Effector memory CD4-positive, alpha-beta T cell (primary cell): ENCODE measurements at places on chromosomes 1 and 21.

DNA sequence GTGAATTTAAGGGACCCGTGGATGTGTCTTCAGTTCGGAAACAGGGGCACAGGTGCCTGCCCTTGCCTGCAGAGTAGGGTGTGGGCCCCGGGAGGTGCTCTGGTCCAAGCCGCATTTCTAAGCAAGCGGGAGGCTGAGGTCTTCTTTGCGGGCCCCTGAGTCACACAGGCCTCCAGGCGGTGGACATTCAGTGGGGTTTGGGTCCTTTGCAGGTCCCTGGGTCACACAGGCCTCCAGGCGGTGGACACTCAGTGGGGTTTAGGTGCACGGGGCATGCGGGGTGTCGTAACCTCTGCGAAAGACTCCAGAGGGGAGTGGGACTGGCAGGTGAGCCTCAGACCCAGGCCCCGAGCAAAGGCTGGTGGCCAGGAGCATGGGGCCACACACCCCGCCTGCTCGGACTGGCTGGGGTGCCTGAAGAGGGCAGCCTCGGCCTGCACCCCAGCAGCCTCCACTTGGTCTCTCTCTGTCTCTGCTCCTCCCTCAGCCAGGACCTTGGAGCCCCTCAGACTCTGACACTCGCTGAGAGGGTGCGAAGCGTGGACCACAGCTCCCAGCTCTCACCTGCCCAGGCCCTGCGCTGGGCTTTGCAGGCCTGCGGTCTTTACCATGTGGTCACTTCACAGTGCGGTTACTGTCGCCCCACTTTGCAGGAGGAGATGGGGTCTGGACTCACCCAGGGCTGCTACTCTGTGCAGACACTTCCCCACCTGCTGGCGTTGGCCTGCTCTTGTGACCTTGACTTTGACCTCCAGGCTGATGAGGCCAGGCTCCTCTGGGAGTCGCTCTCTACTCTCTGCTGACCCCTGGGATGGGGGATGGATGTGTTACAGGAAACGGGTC, 6.0 kb upstream of the AGPAT3 start:
- no peak overlapping the region for H3K27ac ChIP-seq
- peaks cover 4% of the 10 kb centered on the region for H3K4me1 ChIP-seq
- no peaks in the 10 kb centered on the region for H3K27me3 ChIP-seq
- no peaks in the 10 kb centered on the region for H3K36me3 ChIP-seq
- H3K4me3 ChIP-seq, result no peak overlapping the region

GRCh38 chr21:39688010-39688409, 57.0 kb upstream of the IGSF5 start:
- H3K36me3 ChIP-seq, result no peaks in the 10 kb centered on the region
- no peaks in the 10 kb centered on the region for H3K27me3 ChIP-seq
- H3K4me1 ChIP-seq, result no peaks in the 10 kb centered on the region

GRCh38 chr1:205091043-205091740, 6.9 kb upstream of the TMEM81 start:
- no peaks in the 10 kb centered on the region for H3K27me3 ChIP-seq
- no peak for DNase-seq
- H3K36me3 ChIP-seq, result peaks cover 65% of the 10 kb centered on the region

GRCh38 chr1:13595411-13595810, 11.8 kb downstream of the PDPN start:
- no peak overlapping the region for H3K4me3 ChIP-seq
- no peaks in the 10 kb centered on the region for H3K4me1 ChIP-seq
- no peaks in the 10 kb centered on the region for H3K27me3 ChIP-seq
- no peak for DNase-seq
- no peak overlapping the region for H3K27ac ChIP-seq
- no peaks in the 10 kb centered on the region for H3K36me3 ChIP-seq

- no peaks in the 10 kb centered on the region for H3K36me3 ChIP-seq
- H3K27ac ChIP-seq, result no peak overlapping the region
- no peak overlapping the region for H3K4me3 ChIP-seq
- no peaks in the 10 kb centered on the region for H3K27me3 ChIP-seq
- no peaks in the 10 kb centered on the region for H3K4me1 ChIP-seq
Observed at GRCh38 chr1:29845910-29846309, 609.6 kb downstream of the PTPRU start.

DNA sequence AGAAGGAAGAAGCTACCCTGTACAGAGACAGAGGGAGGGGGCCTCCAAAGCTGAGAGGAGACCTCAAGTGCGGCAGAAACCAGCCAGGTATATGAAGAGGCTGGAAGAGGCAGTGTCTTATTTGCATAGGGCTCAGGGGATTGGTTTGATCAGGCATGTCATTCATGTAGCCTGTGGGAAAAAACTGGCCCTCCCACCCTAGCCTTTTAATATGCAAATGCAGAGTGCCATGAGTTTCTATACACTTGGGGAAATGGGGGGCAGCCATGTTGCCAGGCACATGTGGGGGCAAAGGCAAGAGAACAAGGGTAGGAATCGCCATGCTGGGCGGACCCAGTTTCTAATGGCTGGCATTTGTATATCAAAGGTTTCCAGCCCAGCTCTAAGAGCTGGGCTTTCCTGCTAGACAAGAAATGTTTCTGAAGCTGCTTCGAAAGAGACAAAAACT, 172.7 kb downstream of the RASAL2 start:
- no peaks in the 10 kb centered on the region for H3K4me1 ChIP-seq
- DNase-seq, result no peak
- no peak overlapping the region for H3K27ac ChIP-seq
- H3K27me3 ChIP-seq, result no peaks in the 10 kb centered on the region
- H3K4me3 ChIP-seq, result no peak overlapping the region

DNA sequence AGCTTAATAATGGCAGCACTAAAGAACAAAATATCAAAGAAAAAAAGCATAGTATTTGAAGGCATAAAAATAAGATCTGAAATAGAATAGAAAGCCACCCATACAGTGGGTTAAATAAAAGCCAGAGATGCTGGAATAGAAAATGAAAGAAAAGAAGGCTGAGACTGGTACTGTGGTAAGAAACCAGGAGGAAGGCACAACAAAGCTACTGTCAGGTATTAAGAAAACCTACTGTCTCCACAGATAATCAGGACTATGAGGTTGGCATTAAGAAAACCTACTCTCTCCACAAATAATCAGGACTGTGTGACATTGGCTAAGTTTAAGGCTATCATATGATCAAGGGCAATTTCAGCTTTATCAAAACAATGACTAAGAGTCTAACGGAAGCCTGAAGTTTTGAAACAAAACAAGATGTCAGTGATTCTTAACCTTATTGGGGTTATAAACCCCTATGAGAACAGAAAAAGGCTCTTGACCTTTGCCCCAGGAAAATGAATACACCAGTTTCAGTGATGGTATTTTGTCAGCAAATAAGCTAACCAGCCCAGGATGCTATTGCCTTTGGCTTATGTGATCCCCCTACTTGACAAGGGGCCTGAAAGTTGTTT, 24.4 kb downstream of the MCOLN2 start:
- no peaks in the 10 kb centered on the region for H3K4me1 ChIP-seq
- no peak overlapping the region for H3K4me3 ChIP-seq
- DNase-seq, result no peak
- H3K27me3 ChIP-seq, result no peaks in the 10 kb centered on the region

- no peak for DNase-seq
- no peaks in the 10 kb centered on the region for H3K27me3 ChIP-seq
- H3K27ac ChIP-seq, result no peak overlapping the region
- H3K36me3 ChIP-seq, result no peaks in the 10 kb centered on the region
- H3K4me1 ChIP-seq, result no peaks in the 10 kb centered on the region
- H3K4me3 ChIP-seq, result no peak overlapping the region
Observed at GRCh38 chr21:44980562-44981489, 41.0 kb downstream of the SLX9 start.

DNA sequence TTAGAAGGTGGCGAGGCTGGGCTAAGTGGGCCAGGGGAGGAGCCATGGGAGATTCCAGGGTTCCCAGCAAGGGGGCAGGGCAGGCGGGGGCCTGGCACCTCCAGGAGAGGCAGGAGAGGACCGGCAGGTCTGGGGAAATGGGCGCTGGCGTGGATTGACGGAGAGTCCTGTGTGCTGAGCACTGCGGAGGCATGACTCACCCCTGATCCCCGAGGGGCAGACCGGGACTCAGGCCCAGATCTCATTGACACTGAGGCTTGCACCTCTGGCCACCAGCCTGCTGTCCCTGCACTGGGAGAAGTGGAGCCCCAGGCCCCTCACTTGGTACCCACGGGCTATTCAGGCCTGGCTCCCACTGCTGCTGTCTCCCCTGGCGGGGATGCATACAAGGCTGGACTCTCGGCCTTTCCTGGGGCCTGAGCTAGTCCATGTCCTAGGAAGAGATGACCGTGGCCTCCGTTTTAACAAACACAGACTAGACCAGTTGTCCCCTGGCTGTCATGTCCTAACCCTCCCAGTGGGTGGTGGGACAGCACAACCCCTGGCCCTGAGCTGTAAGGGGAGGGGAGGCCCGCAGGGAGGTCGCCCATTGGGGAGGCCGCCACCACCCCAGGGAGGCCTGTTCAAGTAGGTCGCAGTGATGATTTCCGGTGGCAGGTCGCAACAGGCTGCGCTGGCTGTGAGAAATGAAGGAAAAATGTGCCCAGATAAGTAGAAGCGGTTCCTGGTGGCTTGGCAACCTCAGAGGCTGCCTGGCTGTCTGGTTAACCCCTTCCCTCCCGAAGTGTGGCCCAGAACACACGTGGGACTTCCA, 39.7 kb downstream of the RIPK4 start:
- H3K4me1 ChIP-seq, result no peaks in the 10 kb centered on the region
- no peak for DNase-seq
- H3K4me3 ChIP-seq, result no peak overlapping the region
- H3K36me3 ChIP-seq, result no peaks in the 10 kb centered on the region

DNA sequence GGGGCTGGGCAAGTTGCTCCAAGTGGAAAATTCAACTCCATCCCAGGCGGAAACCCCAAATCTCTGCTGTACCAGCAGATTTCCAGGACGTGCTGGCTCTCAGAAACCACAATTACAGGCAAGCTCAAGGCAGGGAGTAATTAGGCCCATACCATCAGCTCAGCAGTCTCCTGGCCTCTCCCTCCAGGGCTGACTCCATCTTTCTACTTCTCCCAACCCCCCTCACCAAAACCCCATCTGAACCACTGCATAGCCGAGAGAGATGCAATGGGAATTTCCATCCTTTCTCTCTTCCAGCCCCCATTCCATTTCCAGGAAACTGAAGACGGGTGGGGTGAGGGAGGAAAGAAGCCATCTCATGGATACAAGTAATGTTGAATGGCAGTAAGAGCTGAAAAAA, 41.2 kb downstream of the ARHGEF11 start:
- H3K27ac ChIP-seq, result no peak overlapping the region
- no peak for DNase-seq
- no peaks in the 10 kb centered on the region for H3K4me1 ChIP-seq
- no peaks in the 10 kb centered on the region for H3K27me3 ChIP-seq

GRCh38 chr1:183003203-183003602, 20.0 kb upstream of the LAMC1 start:
- no peaks in the 10 kb centered on the region for H3K27me3 ChIP-seq
- no peak for DNase-seq
- H3K4me3 ChIP-seq, result no peak overlapping the region
- no peaks in the 10 kb centered on the region for H3K36me3 ChIP-seq
- H3K27ac ChIP-seq, result no peak overlapping the region

GRCh38 chr1:8189931-8190483, 127.9 kb upstream of the SLC45A1 start:
- DNase-seq, result no peak
- H3K36me3 ChIP-seq, result no peaks in the 10 kb centered on the region
- no peak overlapping the region for H3K27ac ChIP-seq
- no peak overlapping the region for H3K4me3 ChIP-seq
- H3K4me1 ChIP-seq, result no peaks in the 10 kb centered on the region

DNA sequence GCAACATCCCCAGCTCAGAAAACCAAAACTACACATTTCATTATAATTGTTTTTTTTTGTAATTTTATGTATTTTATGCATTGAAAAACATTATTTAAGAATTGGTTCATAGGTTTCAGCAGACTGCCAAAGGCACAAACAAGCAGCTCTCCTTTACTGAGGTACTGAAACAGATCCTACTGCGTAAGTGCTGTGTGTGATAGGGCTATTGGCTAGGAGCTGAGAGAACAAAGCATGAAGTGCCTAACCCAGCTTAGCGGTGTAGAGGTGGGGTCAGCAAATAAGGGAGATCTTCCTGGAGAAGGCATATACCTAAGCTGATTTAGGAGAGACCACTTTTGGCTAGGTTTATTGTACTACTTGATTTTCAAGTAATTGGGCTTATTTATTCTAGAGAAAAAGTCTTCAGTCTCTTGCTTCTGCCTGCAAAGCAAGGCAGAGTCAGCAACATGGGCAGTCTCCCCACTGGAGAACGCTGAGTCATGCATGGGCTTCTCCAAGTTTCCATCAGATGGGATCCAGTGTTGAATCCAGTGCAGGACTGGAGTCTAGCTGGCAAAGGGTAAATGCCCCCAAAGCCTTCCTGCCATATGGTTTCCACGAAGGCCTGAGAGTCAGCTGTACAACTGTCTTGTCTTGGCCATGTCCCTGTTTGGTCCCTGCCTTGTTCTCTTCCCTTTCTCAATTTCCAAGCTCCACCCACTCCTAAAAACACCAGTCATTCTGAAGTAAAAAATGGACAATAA, 18.0 kb upstream of the YTHDF2 start:
- H3K27me3 ChIP-seq, result no peaks in the 10 kb centered on the region
- no peak overlapping the region for H3K4me3 ChIP-seq
- no peak for DNase-seq
- no peaks in the 10 kb centered on the region for H3K4me1 ChIP-seq

- H3K4me1 ChIP-seq, result no peaks in the 10 kb centered on the region
- no peaks in the 10 kb centered on the region for H3K27me3 ChIP-seq
- no peaks in the 10 kb centered on the region for H3K36me3 ChIP-seq
Observed at GRCh38 chr1:230894032-230894431, 25.7 kb upstream of the C1orf198 start.

GRCh38 chr1:100359139-100359538, 6.8 kb downstream of the CDC14A start:
- peaks cover 42% of the 10 kb centered on the region for H3K36me3 ChIP-seq
- DNase-seq, result no peak
- H3K4me3 ChIP-seq, result no peak overlapping the region
- peaks cover 71% of the 10 kb centered on the region for H3K4me1 ChIP-seq

DNA sequence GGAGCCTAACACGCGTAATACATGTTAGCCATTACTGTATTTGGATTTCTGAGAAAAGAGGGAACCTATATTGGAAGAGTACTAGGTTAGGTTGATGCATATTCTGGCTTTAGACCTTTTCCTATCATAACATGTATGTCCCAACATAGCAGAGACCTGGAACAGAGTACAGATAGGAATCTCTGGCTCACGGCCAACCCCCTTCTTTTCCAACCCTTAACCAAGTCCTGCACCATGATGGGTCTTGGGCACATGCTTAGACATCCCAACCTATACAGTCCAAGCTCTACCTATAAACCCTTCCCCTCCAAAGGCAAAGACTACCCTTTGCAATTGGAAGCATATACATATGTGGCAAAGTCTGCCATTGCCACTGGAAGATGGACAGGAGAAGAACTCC, 227.9 kb downstream of the TM2D1 start:
- H3K36me3 ChIP-seq, result no peaks in the 10 kb centered on the region
- DNase-seq, result no peak
- H3K4me1 ChIP-seq, result no peaks in the 10 kb centered on the region
- no peaks in the 10 kb centered on the region for H3K27me3 ChIP-seq
- no peak overlapping the region for H3K27ac ChIP-seq
- H3K4me3 ChIP-seq, result no peak overlapping the region
